Frontal cortex (tissue), 4 donors: ENCODE measurements at places on chromosomes 7 and 10. TPM values are rescaled to one million over a fixed set of nuclear protein-coding genes. Genes with fewer than 3 reads are reported as not detected.
A peak's percentile ranks its signal among the peaks of the same experiment; 100 is the strongest.

Gene GPR146
- total RNA-seq, result 0.82 TPM

Gene MYH16
- not detected for total RNA-seq

Gene CSGALNACT2
- total RNA-seq, result 87.2 TPM

Gene MYO1G
- 0.41 TPM for total RNA-seq

Gene OPN4
- not detected for total RNA-seq

Gene CRPPA
- total RNA-seq, result 9.0 TPM

DNA sequence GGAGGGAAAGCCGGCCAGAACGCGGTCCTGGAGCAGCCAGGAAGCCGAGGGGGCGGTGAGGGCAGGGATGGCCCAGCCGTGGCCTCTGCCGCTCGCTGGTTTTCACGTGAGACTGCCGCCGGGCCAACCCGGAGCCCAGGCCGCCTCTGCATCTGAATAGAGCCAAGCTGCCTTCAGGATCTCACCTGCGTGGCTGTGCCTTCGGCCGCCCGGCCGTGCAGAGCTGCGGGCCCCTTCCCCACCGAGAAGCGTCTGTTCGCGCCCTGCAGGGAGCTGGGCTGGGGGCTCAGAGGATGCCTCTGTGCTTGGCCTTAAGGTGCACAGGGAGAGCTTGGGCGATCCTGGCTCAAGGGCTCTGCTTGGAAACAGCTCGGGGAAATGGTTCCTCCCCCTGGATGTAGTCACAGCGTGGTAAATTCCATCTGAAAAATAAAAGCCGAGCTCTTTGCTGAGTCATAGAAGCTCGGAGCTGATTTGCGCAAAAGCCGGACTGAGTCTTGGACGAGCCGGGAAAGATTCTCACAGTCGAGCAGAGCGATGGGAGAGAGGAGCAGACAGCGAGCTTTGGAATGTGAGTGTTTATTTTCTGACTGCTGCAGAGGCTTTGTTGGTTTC lies at the start of gene JAKMIP3:
Gene JAKMIP3, plus strand, starts transcription at position 456 of the 615 bp plus-strand sequence. CDS start 38,863 bp downstream, outside the sequence.
- peak; percentile 76 for DNase-seq

GRCh38 chr7:95517870-95518269 lies 32.1 kb downstream of the ASB4 start:
- DNase-seq, result no peak

- DNase-seq, result no peak
Observed at GRCh38 chr7:102942868-102943267, 30.1 kb downstream of the LRRC17 start.

DNA sequence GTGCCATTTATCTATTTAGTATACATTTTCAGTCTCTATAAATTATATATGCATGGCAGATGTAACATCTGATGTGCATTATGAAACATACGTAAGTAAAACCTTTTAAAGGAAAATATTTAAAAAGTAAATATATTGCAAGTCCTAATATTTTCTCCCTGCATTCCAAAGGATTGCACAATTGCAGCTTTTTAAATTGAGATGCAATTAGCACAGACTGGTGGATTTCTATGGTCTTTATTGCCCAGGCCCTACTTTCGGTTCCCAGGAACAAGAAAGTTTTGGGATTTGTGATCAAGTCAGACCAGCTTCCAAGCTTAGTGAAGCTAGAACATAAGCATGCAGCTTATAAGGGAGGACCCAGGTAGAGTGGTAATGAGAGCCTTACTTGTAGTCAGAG lies 337.8 kb downstream of the NRG3 start:
- DNase-seq, result no peak

- DNase-seq, result no peak
Observed at GRCh38 chr10:93077860-93078337, 4.2 kb downstream of the CYP26A1 start.
